ENCODE measurements at places on chromosomes 11 and 22.

DNA sequence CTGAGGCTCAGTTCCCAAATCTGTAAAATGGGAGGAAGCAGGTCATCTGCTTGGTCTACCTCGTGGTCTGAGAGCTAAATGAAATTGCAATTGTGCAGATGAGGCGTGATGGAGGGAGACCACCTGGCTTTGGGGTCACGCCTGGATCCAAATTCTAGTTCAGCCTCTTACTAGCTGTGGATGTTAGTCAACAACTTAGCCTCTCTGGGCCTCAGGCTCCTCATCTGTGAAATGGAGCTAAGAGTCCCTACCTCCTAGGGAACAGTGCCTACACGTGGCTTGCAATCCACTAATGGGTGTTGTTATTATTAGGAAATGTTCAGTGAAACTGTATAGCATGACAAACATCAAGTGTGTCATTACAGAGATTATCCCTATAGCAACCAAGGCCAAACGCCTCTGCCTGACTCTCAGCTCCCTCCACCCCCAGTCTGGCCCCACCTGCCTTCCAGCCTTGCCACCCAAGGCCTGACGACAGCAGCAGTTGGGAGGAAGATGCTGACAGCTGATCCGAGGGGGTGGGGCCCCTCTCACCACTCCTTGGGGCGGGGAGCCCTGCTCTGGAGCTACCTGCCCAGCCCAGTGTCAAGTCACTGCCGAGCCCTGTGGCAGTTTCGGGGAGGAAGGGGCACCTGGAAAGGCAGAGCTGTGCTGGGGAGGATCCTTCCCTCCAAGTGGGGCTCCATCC, 1.7 kb upstream of the RHOD start:
- DNase-seq: peak; percentile 64

DNA sequence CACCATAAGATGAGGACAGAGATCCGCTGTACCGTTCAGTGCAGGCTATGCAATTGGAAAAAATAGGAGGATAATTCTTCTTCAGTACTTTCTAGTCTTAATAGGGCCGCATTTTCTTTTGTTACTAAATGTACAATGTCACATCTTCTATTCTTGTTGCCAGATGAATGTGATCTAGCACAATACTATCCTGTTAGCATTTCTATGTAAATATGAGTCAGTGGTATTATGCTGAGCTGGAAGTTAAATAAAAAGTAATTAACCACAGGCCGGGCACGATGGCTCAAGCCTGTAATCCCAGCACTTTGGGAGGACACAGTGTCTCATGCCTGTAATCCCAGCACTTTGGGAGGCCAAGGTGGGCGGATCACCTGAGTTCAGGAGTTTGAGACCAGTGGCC, 24.4 kb upstream of the BIRC3 start:
- DNase-seq: no peak

GRCh38 chr11:93289782-93290463, 40.6 kb upstream of the DEUP1 start:
- DNase-seq: no peak

DNA sequence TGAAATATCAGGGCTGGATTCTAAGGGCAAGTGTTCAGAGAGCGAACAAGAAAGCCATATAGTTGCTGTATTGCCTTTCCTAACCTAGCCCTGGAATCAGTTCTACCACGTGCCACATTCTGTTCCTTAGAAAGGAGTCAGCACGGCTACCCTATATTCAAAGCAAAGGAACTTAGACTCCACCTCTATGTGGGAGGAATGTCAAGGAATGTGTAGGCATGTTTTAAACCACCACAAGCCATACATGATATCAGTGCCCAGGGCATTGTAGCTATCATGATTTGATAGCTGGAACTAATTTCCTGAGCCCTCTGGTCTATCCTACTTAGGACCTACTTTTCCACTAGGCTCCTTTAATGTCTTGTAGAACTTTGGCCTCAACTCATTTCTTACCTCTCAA, 2.5 kb upstream of the EIF4ENIF1 start:
- DNase-seq: no peak

- no peak for DNase-seq
Measured at GRCh38 chr11:101407324-101407723, 176.5 kb downstream of the TRPC6 start.

DNA sequence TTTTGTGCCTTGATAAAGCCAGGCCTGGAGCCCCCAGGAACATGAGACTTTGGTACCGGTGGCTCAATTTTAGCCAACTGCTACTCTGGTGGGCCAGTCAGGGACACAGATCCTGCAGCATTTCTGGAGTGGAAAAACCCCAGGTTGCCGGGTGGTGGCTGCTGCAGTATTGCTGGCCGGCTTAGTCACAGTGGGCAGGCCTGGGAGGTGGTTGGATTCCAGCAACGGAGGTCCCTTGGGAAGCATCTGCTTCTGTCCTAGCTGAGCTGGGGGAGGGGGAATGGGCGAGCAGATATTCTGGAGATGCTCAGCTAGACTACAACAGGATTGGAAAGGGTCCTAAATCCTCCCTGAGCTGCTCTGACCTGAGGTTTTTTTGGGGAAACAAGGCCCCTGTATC, 31.6 kb upstream of the ACCSL start:
- no peak for DNase-seq

GRCh38 chr11:117421041-117421440, 93.4 kb downstream of the CEP164 start:
- DNase-seq: no peak

GRCh38 chr22:28171115-28171514, 252.1 kb upstream of the PITPNB start:
- no peak for DNase-seq

DNA sequence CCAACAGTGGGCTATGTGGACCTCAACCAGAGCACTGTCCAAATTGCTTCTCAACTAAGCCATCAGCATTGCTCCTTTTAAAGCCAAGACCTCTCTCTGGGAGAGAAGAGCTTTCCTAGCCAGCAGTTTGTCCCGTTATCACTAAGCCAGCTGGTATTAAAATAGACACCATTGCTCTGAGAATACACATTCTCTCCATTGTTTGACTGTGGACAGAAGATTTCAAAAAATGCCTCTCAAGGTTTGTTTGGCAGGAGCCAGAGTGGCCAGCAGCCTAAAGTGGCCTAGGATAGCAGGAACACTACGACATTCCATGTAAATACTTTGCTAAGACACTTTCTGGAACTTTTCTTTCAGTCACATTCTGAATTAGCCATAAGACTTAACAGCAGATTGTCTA, 41.3 kb downstream of the EIF4ENIF1 start:
- DNase-seq: no peak

DNA sequence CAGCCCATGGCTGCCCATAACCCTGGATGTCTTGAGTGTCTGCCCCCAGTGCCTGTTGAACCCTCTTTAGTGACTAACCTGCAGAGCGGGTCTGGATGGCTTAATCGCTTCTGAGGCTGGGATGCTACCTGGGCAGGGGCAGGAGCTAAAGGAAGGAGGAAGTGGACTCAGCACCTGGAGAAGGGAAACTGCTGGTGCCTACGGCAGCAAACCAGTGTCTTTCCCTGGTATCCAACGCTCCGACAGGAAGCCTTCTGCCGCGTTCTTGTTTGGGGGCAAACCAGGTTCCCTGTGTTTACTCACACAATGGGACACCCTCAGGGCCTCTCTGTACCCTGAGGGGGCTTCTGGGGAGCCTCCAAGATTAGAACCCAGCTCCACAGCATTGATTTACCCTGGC, 38.1 kb upstream of the B3GAT1 start:
- no peak for DNase-seq

DNA sequence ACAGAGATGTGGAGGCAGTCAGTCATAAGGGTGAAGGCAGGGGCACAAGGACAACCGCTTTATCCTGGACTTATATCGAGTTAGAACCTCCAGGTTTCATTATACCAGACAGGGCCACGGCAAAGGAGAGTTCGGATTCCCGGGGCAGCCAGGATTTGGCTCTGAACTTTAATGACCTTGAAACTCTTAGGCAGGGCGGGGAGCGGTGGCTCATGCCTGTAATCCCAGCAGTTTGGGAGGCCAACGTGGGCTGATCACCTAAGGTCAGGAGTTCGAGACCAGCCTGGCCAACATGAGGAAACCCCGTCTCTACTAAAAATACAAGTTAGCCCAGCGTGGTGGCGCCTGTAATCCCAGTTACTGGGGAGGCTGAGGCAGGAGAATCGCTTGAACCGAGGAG, 1.1 kb upstream of the MYRF start:
- no peak for DNase-seq

DNA sequence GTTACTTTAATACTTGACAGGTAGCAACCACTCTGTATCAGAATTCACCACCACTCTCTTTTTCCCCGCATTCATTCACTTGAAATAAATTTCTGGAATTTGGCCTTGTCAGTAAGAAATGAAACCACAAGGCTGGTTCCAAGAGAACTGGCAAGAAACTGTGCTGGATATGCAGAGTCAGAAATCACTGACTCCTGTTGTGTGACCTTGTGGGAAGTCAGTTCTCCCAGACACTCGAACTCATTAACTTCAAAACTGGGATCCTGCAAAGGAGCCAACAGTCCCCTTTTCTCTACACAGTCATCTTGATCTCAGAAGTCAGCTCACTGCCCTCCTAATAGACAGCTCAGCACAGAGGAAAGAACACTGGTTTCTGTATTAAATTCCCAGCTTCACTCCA, 142.7 kb downstream of the LRRC4C start:
- no peak for DNase-seq

DNA sequence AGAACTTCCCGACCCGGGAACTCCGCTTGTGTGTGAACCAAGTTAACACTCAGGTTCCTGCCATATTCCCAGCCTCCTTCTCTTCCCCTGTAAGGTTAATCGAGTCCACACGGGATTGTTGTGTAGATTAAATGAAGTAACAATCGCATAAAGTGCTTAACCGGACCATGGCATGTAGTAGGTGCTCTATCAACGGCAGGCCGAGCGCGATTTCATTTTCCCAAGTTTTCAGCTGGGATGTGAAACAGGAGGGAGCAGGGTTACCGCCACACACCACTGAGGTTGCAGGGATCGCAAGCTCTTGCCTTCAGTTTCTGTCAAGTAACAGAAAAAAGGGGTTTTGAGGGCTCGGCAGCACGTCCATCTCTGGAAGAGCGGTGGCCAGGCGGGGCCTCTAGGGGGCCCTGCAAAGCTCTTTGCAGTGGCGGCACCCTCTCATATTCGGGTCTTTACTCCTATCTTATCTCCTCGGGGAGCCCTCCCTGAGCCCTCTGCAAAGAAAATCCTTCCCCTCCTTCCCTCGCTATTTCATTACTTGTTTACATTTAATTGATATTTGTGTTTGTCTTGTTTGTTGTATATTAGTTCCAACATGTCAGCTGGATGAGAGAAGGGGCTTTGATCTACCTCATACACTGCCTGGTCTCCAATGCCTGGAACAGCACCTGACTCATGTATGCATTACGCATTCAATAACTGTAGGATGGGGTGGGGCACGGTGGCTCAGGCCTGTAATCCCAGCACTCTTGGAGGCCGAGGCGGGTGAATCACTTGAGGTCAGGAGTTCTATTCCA, 816 bp upstream of the PLEKHA7 start:
- peak; percentile 76 for DNase-seq

GRCh38 chr11:128669506-128670270, 24.2 kb upstream of the FLI1 start:
- DNase-seq: no peak

DNA sequence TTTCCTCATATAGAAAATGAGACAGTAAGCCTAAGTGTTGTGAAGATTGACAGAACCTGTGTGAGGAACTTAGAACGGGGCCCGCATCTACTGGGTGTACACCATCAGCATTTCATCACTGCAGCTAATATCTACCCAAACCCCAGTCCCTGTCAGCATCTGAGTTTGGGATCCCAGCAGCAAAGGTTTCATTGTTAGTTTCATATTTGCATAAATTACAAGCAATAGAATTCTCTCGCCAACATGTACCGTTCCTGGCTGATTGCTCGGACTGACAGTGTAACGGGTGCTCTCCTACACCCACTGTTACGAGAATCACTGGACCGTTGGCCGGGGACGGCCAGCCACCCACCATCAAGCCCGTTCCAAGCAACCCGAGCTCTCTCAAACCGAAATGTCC, 10.4 kb upstream of the TMPRSS6 start:
- DNase-seq: peak; percentile 68

- DNase-seq: no peak
Measured at GRCh38 chr22:26775394-26775793, 118.0 kb downstream of the MIAT start.

- no peak for DNase-seq
Measured at GRCh38 chr11:4093519-4094347, 866 bp upstream of the RRM1 start.

GRCh38 chr11:130145975-130146776, 13.4 kb upstream of the ST14 start:
- no peak for DNase-seq

DNA sequence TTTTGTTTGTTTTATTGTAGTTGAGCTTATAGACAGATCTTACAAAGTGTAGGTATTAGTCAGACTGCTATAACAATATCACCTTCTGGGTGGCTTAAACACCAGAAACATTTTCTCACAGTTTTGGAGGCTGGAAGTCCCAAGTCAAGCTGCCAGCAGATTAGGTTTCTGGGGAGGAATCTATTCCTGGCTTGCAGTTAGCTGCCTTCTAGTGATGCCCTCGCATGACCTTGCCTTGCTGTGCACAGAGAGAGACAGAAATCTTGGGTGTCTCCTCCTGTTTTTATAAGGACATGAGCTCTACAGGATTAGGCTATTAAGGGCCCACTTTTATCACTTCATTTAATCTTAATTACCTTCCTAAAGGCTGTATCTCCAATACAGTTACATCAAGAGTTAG, 1635.2 kb downstream of the FAM181B start:
- no peak for DNase-seq

DNA sequence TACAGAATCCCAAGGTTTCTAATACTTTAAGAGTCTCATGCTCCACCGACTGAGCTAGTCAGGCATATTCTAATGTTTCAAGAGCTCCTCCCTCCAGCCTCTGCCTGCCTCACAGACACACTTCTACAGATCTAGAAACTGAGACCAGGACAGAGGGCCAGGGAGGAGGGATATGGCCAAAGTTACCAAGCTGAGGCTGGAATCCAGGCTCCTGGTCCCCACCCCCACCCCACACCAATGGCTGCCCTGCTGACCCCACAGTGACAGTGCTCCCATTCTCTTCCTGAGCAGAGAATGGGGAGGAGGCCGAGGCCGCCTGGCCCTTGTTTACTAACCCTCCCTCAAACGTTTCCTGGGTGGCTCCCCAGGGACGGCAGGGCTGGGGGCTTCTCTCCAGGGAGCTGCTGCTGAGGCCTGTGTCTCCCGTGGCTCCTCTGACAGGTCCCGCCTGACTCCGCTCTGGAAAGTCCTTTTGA, 2.2 kb downstream of the PLEKHB1 start:
- DNase-seq: no peak

- no peak for DNase-seq
Measured at GRCh38 chr11:12127206-12127898, 17.0 kb downstream of the MICAL2 start.

Data from GM13976 (cell line).